IMR-90 (cell line): ENCODE measurements at places on chromosomes 2 and 18. TPM values are rescaled to one million over a fixed set of nuclear protein-coding genes. Genes with fewer than 3 reads are reported as not detected.
A peak's percentile ranks its signal among the peaks of the same experiment; 100 is the strongest.

DNA sequence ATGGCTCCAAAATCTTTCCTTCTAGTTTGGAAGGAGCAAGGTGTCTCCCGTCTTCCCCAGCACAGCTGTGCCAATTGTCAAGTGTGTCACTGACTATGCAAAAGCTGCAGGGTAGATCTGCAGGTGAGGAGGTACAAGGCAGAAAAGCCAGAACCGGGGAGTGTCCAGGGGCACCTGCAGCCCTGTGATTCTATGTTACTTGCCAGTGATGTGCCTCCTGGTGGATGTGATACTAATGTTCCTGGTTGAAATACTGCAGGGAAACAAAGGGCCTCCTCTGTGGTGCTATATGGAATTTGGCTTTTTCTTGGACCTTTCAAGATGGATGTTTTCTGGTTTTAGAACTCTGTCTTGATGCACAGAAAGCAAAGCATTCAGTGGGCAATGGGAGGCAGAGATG lies 80.3 kb downstream of the ST6GAL2 start:
- no peak for DNase-seq

GRCh38 chr2:3254442-3254941 lies 123.1 kb downstream of the EIPR1 start:
- no peak for DNase-seq

DNA sequence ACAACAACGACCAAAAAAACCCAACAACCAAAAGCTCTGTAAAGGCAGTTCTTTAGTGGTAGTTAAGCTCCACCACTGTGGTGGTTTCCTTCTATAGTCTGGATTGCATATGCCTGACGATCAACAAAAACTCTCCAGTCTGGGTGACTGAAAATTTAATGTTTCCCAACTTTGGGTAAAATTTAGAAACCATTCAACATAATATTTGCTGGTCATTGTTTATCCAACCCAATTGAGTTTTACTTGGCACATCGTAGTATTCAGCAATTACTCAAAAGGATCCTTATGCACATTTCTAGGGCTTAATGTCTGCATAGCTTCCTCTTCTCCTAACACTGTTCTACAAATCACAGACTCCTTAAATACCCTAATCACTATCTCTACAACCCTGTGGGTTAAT lies 1080.2 kb upstream of the NRXN1 start:
- DNase-seq = no peak

DNA sequence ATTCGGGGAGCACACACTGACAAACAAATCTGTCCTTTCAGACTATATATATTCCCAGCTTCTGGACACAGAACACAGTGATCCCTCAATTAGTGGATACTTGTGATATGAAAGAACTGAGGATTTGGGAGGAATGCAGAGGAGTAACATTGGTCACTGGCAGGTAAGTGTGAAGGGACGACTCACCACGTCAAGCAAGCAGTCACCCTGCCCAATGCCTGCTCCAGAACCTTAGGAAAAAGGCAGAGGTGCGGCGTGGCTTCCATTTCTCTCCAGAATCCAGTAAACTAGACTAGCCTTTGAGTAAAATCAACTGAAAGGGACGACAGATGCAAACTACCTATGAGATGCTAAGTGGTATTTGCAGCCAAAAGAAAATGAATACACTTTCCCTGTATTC lies 1.1 kb downstream of the CCDC93 start:
- no peak for DNase-seq

DNA sequence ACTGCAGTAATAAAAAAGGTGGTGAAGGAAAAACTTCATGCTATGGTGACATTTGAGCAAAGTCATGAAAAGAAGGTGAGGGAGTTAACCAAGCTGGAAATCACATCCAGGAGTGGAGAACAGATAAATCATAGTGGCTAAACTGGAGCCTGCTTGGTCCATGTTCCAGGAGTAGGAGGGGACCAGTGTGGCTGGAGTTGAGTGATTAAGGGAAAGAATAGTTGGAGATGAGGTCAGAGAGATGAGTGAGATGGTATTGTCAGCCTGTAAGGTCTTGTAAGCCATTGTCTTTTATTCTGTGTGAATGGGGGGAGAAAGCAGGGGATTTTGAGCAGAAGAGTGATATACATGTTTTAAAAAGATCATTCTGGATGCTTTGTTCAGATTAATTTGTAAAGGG lies 52.3 kb downstream of the NABP1 start:
- DNase-seq = no peak

DNA sequence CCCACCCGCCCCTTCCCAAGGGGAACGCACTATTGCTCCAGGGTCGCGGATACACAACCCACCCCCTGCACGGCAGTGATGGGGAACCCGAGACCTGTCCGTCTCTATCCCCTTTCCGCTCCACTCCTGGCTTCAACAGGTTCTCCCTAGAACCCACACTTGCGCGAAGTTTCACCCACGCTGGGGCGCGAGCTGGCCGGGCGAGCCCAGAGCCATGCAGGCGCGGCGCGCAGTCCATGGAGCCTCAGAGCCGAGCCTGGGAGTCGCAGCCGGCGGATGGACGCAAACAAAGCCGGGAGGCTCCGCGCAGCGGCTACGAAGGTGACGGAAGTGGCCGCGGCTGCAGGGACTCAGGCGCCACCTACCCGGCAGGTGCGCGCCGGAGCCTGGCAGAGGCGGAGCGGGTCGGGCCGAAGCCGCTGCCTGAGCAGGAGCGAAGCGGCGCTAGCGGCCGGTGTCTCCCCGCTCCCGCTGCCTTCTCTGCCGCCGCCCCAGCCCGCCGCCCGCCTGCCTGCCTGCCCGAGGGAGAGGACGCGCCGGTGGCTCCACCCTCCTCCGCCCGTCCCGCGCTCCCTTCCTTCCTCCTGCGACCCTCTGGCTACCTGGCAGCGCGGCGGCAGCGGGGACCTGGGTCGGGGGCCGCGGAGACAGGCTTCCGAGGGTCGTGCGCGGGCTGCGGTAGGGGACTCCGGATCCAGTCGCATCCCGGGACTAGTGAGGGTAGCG lies 14.0 kb downstream of the ALPG start:
- DNase-seq = no peak

DNA sequence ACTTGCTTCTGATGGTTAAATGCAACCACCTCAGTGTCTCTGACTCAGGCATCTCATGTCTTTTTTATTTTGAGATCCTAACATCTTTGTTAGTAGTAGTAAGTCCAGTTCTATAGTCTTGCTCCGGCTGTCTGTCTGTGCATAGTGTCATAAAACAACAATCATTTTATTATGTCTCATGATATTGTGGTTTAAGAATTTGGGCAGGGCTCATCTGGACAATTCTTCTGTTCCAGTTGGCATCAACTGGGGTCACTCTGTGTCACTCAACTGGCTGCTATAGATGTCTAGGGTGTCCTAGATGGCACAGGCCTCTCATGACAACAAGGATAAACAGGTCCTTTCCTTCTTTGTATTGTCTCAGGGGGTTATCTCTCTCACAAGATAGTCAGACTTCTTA lies 299.6 kb upstream of the ZNF521 start:
- no peak for DNase-seq

DNA sequence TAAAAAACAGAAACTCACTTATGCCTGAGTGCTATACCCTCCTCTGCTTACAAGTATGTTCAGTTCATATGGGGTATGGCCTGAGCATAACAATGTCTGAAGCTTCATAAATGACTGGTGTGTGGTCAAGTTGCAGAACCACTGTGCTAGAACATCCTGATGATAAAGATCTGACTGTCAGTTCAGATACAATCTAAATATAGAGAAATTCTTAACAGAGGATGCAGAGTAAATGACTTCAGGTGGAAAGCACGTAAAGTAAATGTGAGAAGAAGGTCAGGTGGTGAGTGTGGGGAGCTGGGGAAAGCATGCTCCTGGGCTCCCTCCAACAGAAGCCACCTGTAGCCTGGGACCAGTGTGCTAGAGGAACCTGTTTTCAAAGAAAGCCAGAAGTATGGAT lies 926.2 kb downstream of the TSN start:
- DNase-seq = no peak

DNA sequence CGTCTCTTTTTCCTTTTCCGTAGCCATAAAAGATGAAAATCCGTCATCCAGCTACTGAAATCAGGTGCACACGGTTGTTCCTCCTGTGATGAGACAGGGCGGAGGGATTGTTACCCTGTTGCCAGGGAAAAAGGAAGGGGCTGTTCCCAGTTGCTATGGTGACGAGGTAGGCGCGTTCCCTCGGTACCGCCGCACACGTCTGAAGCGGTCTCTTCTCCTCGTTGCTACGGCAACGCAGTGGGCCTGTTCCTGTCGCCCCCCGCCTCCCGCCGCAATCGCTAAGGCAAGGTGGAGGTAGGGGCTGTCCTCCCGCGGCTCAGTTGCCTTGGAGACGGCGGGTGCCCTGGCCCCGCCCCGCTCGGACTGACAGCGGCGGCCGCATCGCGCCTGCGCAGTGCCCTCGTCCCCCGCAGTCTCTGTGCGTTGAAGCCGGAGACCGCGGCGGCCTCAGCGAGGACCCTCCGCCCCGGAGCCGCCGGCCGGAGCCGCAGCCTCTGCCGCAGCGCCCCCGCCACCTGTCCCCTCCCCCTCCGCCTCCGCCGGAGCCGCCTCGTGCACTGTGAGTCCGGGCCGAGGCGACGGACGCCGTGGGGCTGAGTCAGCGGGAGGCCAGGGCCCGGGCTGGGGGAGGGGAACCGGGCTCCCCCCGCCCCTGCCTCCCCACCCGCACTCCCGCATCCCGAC lies at the start of gene MAPRE3:
Gene MAPRE3, plus strand, starts transcription at position 394 of the 684 bp plus-strand sequence. CDS start 51,582 bp downstream, outside the sequence.
- peak; percentile 57 for DNase-seq

DNA sequence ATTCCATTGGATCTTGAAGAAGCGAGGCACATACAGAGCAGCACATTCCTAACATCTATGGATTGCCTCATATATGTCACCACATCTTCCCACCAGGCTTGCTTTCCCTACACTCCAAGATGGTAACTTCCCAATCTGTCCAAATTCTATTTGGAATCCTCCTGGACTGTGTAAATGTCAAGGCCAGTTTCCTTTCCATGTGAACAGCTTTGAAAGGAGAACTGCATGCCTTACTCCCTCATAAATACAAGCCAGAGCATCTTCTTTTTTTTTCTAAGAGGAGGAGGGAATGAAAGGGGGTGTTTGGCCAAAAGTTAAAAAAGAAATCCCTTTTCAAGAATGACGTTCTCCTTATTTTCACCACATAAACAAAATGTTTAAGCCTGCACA lies 103.8 kb upstream of the OSR1 start:
- DNase-seq = no peak

- no peak for DNase-seq
Observed at GRCh38 chr2:207319316-207319715, 153.6 kb upstream of the KLF7 start.

DNA sequence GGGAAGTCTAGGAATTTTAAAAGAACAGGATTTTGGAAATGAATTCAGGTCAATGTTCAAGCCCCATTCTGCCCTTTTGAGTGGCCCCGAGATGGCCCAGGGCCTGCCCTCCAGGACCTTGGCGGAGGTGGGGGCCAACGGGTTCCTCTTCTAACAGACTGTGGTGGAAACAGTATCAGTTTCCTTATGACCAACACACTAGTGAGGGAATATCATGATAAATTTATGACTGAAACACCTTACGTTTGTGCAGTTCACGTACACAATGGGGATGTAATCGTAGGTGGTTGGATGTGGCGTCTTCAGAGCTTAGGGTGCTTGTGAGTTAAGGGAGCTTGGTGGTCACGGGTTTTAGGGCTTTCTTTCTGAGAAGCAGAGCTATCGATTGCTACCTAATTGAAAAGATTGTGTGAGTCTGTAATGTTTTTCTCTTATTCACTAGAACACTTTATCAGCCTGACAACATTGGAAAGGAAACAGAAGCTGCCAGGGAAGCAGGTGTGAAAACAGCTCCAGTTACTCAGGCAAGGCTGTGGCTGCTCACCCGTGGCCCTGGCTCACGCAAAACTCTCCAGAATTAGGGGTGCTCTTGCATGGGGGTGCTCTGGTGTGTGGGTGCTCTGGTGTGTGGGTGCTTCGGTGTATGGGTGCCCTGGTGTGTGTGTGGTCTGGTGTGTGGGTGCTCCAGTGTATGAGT lies 165.3 kb downstream of the SNTG2 start:
- no peak for DNase-seq

GRCh38 chr2:105274046-105274445 lies 32.5 kb downstream of the GPR45 start:
- no peak for DNase-seq

DNA sequence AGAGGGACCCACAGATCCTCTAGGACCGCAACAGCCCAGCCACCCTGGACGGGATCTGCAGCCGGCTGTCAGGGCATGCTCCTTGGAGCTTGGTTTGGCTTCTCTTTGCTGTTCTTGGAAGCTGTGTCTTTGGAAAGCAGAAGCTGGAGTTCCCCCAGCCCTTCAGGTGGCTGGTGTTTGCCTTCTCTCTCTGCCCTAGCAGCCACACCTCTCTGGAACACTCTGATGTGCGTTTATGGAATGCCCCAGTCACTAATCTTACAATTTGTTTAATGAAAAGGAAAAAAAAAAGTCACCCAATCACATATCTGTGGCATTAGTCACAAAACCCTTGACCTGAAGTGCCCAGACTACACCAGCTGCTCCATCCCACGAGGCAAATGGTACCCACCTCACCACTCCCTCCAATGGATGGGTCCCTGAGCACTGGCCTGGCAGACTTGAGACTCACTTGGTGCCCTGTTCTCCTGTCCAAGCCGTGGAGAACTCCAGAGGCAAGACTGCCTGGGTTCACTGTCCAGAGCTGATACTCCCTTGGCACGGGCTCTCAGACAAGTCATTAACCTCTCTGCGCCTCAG lies 70.2 kb upstream of the DAPL1 start:
- no peak for DNase-seq

- DNase-seq = peak; percentile 2
Observed at GRCh38 chr2:179513181-179513580, 248.5 kb upstream of the SESTD1 start.

DNA sequence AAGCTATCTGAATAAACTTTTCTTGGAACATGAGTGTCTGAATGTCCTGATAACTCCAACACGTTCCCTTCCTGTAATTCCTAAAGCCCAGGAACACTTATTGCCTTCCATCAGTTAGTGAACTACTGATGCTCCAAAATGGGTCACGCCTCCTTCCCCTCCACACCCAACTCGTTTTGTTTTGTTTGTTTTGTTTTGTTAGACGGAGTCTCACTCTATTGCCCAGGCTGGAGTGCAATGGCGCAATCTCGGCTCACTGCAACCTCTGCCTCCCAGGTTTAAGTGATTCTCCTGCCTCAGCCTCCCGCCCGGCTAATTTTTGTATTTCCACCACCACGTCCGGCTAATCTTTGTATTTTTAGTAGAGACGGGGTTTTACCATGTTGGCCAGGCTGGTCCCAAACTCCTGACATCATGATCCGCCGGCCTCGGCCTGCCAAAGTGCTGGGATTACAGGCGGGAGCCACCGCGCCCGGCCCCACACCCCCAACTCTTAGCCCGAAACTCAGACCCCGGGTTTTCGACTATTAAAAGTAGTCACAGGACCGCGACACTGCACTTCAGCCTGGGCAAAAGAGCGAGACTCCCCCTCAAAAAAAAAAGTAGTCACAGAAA lies 774 bp downstream of the IER3IP1 start:
- DNase-seq = no peak

The MYCN gene
- not detected in 2 replicates for total RNA-seq

The TRIM43 gene
- total RNA-seq = not detected in 2 replicates

The VWA3B gene
- not detected in 2 replicates for total RNA-seq

The UGT1A10 gene
- not detected in 2 replicates for total RNA-seq

The SRD5A2 gene
- not detected in 2 replicates for total RNA-seq

The SH3YL1 gene
- total RNA-seq = 18.1 and 25.3 TPM in 2 replicates

The BZW1 gene
- 268 and 323 TPM in 2 replicates for total RNA-seq

The C18orf54 gene
- total RNA-seq = 3.0 and 5.6 TPM in 2 replicates

The INHA gene
- total RNA-seq = not detected in 2 replicates

The SKOR2 gene
- not detected in 2 replicates for total RNA-seq

The CDH7 gene
- not detected in 2 replicates for total RNA-seq

The MALT1 gene
- total RNA-seq = 25.3 and 25.8 TPM in 2 replicates

The GKN1 gene
- not detected in 2 replicates for total RNA-seq

The LINC00305 gene
- not detected in 2 replicates for total RNA-seq
